ENCODE measurements at places on chromosomes 12 and 14.

GRCh38 chr14:50301914-50302313 lies 10.1 kb downstream of the L2HGDH start:
- no peak for DNase-seq

DNA sequence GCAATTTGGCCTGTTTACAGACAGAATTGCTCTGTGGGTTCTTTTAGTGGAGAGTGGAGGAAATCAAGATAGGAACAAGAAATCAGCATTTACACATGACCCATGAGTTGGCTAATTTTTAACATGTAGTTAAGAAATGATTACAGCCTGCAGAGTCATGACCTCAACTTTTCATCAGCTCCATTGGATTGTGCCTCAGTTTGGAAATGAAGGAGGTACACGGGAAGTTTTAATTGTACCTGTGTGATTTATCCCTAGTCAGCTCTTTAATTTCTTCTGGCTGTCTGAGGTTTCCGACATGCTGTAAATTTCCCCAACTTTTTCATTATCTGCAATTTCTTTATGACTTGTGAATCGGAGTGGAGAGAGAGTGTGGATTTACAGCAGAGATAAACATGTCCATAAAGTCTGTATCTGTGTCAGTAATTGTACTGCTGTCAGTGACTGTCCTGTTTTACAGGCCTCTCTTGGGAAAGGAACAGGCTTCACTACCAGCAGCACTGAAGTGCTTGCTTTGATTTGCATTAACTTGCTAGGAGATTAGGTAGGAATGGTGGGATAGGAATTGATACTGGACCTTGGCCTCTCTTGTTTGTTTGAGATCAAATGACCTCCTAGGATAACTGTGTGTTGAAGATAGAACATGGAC lies 49.2 kb downstream of the LIN52 start:
- DNase-seq = no peak

GRCh38 chr12:70443062-70443673 lies 77.1 kb downstream of the KCNMB4 start:
- DNase-seq = no peak

GRCh38 chr14:92679246-92679645 lies 69.2 kb downstream of the LGMN start:
- DNase-seq = no peak

- DNase-seq = no peak
Observed at GRCh38 chr12:34051486-34051885, 29.2 kb downstream of the ALG10 start.

GRCh38 chr14:94770251-94770749 lies 387 bp upstream of the GSC start:
- DNase-seq = no peak

GRCh38 chr12:104952816-104953215 lies 5.3 kb downstream of the SLC41A2 start:
- no peak for DNase-seq

DNA sequence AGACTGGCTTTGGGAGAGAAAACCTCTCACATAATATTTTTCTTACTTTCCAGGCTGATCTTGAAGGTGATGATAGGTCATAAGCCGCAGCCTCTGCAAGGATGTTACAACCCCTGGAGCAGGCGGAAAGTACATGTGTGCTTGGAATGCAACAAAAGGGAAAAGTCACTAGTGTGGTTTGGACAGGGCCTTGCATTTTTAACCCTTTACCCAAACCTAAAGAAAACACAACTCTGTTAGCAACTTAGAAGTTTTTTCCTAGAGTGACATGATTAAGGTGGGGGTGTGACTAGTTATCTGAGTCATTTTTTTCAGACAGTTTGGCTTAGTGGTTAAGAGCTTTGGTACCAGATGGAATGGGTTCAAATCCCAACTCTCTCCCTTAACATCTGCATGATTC lies 97.0 kb downstream of the TMEM30B start:
- DNase-seq = peak; percentile 88

Measured in AG08395 (cell line).